NCI-H1105 treated with DMSO at 0.1 percent for 48 hours (cell line): ENCODE measurements at places on chromosomes 4 and X.

- no peak for DNase-seq
Measured at GRCh38 chr4:38119668-38120385, 159.6 kb downstream of the PTTG2 start.

DNA sequence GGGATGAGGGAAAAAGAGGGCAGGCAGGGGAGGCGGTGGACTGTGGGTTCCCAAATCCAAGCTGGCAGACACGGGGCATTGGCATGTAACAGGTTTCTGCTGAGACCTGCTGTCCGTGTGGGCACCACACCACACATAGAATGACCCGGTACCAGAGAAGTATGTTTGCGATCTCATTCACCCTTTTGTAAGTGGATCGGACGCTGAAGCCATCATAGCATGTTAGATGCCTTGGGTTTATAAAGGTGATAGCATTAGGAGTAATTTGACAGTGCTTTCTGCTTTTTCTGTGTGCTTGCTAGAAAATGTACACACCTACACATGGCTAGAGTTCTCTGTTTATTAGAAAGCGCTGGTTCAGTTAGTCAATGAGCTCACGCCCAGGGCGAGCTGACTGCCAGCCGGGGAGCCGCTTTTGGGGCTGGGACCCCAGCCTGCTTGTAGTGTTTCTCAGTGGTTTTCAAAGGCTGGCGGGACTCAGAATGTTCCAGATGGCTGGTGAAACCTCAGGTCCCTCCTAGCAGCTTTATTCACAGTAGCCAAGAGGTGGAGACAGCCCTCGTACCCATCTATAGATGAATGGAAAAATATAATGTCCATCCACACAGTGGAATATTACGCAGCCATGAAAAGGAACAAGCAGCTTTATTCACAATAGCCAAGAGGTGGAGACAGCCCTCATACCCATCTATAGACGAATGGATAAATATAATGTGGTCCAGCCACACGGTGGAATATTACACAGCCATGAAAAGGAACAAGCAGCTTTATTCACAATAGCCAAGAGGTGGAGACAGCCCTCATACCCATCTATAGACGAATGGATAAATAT is 579 bp downstream of the IL3RA start:
- DNase-seq, result no peak

DNA sequence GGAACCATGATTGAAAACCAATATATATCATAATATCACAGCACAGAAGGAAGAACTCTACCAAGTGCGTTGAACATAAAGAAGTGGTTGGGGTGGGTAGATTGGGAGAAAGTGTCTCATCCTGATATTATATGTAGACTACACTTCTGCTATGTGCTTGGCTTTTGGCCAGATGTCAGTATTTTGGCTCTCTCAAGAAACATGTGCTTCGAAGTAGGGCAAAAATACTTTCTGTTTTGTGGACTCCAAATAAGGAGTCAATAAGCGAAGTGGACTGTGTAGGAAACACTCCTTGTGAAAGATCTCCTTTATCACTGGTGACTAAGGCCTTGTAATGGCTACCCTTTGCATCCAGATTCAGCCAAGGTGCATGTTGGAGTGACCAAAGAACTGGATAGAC is 7.8 kb upstream of the HPSE start:
- DNase-seq, result no peak

GRCh38 chrX:84358271-84358670 is 144.0 kb downstream of the HDX start:
- no peak for DNase-seq

- DNase-seq, result no peak
Measured at GRCh38 chr4:155587766-155588165, 78.9 kb upstream of the GUCY1A1 start.
